ENCODE measurements at places on chromosomes 3 and 15. TPM values are rescaled to one million over a fixed set of nuclear protein-coding genes. Genes with fewer than 3 reads are reported as not detected.
A peak's percentile ranks its signal among the peaks of the same experiment; 100 is the strongest.

Gene RAB27A
- total RNA-seq: 7.8 TPM

Gene ZBED2
- 3.8 TPM for total RNA-seq

Gene ADGRG7
- not detected for total RNA-seq

Gene COPS2
- 49.2 TPM for total RNA-seq

Gene ACTC1
- 0.56 TPM for total RNA-seq

DNA sequence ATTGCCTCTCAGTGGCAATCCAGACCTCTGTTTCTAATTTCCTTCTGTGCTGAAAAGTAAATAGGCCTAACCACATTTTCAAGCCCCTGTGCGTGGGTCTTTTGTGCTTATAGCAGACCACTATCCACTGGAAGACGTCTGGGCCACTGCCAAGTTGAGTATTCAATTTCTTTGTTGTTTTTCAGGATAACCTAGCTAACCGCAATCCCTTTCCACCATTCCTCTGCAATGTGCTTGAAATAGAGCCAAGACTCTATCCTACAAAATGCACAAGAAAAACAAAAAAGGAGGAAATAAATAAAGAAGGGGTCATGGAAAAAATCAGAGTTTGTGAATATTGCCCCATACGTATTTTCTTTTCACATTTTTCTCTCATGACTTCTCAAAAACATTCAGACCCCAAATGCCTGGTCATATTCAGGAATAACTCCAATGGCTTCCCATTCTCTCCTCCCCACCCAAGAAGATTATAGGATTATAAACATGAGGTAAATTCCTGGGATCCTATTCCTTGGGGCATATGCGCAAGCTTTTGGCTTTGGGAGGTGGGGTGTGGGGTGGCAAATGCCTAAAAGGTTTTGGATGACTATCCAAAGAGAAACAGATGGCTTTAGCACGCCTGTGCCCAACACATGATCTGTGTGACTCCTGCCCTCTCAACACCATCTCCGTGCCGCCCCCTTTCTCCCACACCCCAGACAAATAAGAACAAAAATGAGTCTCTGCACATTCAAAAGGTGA is 217.9 kb upstream of the THBS1 start:
- no peak for DNase-seq
- no peak overlapping the region for H3K27ac ChIP-seq
- peaks cover 16% of the 10 kb centered on the region for H3K4me1 ChIP-seq
- no peaks in the 10 kb centered on the region for H3K27me3 ChIP-seq

DNA sequence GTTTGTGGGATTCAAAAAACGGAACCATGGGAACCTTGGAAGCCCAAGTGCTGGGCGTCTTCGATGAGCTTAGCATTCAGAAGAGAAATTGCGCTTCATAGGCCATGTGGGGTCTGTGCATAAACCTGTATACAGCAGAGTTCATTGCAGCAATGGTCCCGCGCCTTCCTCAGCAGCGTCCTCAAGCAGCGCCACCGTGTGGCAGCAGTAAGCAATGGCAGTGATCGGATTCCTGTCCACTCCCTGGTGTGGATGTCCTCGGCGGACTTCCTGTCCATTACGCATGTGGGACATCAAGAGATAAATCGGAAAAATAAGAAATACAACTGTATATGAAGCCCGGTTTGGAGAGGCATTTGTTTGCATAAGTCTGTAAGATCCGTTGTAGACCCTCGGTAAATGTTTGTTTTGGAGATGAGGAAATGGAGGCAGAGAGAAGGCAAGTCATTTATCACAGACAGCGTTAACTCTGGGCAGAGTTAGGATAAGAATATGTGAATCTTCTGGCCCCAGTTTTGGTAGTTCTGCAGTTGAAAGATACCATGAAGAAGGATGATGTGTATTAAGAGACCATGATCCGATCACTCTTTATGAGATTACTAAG is 57.7 kb downstream of the CNTN4 start:
- no peak overlapping the region for H3K4me3 ChIP-seq
- H3K27ac ChIP-seq: no peak overlapping the region
- DNase-seq: no peak

GRCh38 chr3:26291840-26292239 is 330.7 kb upstream of the LRRC3B start:
- H3K36me3 ChIP-seq: no peaks in the 10 kb centered on the region
- no peak overlapping the region for H3K4me3 ChIP-seq
- no peaks in the 10 kb centered on the region for H3K27me3 ChIP-seq
- no peak for DNase-seq

DNA sequence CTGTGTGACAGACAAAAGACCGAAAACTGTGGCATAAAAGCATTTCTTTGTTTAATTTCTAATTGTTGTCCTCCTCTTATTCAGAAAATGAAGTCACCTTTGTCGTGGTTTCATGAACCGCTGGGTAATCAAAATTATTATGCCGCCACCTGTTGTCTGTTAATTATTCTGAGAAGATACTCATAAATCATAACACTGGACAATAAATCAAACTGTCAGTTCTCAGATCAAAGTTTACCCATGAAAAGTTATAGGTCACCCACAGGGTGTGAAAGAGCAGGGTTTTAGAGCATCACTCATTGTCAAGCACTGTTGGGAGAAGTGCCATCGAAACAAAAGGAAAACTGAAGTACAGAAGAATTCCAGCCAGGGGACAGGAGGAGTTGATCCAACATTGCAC is 474.3 kb downstream of the NR2F2 start:
- H3K27ac ChIP-seq: no peak overlapping the region
- no peaks in the 10 kb centered on the region for H3K36me3 ChIP-seq
- no peaks in the 10 kb centered on the region for H3K4me1 ChIP-seq

- H3K27ac ChIP-seq: no peak overlapping the region
- H3K4me1 ChIP-seq: peaks cover 23% of the 10 kb centered on the region
- no peak overlapping the region for H3K4me3 ChIP-seq
- H3K36me3 ChIP-seq: no peaks in the 10 kb centered on the region
These were observed 52.5 kb downstream of the CPN2 start for GRCh38 chr3:194298331-194299227.

DNA sequence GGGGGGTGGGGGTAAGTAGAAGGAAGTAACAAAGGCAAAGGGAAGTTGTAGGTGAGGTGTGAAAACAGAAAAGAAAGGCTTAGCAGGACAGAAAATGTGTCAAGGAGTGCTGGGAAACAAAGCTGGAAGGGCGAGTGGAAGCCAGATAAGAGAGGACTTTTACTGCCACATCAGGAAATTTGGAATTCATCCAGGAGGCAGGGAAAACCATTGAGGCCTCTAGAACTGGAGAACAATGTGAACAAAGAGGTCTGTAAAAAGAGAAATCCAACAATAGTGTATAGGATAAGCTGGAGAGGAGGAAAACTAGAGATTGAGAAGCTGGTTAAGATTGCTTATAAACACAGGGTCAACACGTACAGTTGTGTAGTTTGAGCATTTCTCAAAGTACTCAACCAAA is 116.6 kb downstream of the NTRK3 start:
- no peaks in the 10 kb centered on the region for H3K27me3 ChIP-seq
- H3K4me1 ChIP-seq: no peaks in the 10 kb centered on the region
- DNase-seq: no peak
- no peak overlapping the region for H3K27ac ChIP-seq
- H3K36me3 ChIP-seq: no peaks in the 10 kb centered on the region

- DNase-seq: no peak
- no peaks in the 10 kb centered on the region for H3K4me1 ChIP-seq
- no peaks in the 10 kb centered on the region for H3K36me3 ChIP-seq
- H3K27ac ChIP-seq: no peak overlapping the region
- no peak overlapping the region for H3K4me3 ChIP-seq
These were observed 80.9 kb upstream of the ARHGEF26 start for GRCh38 chr3:154040283-154040682.

- H3K4me3 ChIP-seq: no peak overlapping the region
- H3K36me3 ChIP-seq: no peaks in the 10 kb centered on the region
- no peak for DNase-seq
- H3K27me3 ChIP-seq: no peaks in the 10 kb centered on the region
These were observed 412.5 kb upstream of the RARB start for GRCh38 chr3:25015599-25015998.

DNA sequence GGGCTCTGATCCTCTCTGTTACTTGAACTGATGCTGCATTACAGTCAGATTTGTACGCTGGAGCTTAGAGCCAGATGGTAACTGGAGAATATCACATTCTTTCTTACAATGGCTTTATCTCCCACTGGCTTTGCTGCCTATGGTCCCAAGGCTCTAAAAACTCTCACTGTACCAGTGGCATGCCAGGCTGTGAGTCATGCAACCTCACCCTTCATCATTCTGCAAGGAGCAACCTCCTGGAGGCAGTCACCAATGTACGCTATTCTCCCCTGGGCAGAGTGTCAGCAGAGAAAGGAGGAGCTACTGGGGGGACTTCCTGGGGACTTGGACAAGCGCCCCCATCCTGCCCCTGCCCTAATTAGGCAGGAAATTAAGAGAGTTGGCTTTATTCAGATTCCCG is 97.9 kb upstream of the EIF1B start:
- H3K36me3 ChIP-seq: no peaks in the 10 kb centered on the region
- no peak for DNase-seq
- no peak overlapping the region for H3K27ac ChIP-seq
- no peaks in the 10 kb centered on the region for H3K4me1 ChIP-seq

DNA sequence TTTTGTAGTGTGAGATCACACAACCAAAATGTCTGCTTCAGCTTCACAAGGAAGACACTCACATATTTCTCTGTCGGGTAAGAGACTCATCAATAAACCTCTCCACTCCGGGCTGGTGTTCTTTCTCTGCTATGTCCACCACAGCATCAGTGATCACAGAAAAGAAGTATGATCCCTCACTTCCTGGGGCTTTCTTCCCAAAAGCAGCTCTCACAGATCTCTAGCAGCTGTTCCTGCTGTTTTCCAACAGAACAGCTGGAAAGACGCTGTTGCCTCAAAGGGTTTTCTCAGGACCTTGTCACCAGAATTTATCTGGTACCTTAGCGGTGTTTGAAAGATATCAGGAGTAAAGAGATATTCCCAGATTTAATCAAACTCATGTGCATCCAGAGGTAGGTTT is 46.4 kb downstream of the GATM start:
- H3K27me3 ChIP-seq: no peaks in the 10 kb centered on the region
- no peaks in the 10 kb centered on the region for H3K4me1 ChIP-seq
- DNase-seq: no peak
- no peak overlapping the region for H3K4me3 ChIP-seq
- H3K27ac ChIP-seq: no peak overlapping the region

- H3K27me3 ChIP-seq: no peaks in the 10 kb centered on the region
- no peak for DNase-seq
- no peaks in the 10 kb centered on the region for H3K36me3 ChIP-seq
These were observed 73.0 kb downstream of the LIPC start for GRCh38 chr15:58504674-58505234.

DNA sequence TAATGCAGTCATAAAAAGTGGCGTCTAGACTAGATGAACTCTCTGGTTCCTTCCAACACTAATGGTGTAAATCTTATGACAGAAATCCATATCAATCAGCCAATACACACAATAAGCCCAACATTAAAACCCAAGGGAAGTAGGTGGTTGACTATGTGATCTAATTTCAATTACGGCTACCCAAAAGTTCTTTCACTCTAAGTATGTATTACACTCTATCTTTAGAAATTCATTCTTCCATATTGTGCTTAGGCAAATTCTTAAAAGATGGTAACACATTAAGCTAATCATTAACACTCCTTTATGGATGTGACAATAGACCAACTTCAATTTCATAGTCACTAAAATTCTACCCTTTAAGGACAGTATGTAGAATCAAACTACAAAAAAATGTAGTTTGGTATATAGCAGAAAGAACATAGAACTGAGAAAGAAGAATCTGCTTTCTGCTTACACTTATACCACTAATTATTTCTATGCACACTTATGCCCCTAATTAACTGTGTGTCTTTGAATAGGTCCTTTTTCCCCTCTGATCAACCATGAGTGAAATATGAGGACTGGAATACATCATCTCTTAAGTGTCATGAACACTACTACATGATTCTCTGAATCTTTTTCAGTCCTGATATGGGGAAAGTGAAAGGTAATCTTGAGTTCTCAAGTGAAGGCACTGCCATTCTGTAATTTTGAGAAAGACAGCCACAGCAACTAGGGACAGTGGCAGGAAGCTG is 557.6 kb downstream of the IGSF11 start:
- H3K4me1 ChIP-seq: no peaks in the 10 kb centered on the region
- H3K27ac ChIP-seq: no peak overlapping the region
- no peak overlapping the region for H3K4me3 ChIP-seq
- H3K27me3 ChIP-seq: no peaks in the 10 kb centered on the region
- H3K36me3 ChIP-seq: no peaks in the 10 kb centered on the region

GRCh38 chr3:108486338-108486737 is 24.1 kb downstream of the MYH15 start:
- peaks cover 7% of the 10 kb centered on the region for H3K4me1 ChIP-seq
- DNase-seq: no peak
- no peaks in the 10 kb centered on the region for H3K36me3 ChIP-seq
- no peaks in the 10 kb centered on the region for H3K27me3 ChIP-seq
- H3K4me3 ChIP-seq: no peak overlapping the region

- no peaks in the 10 kb centered on the region for H3K36me3 ChIP-seq
- no peaks in the 10 kb centered on the region for H3K27me3 ChIP-seq
- H3K27ac ChIP-seq: no peak overlapping the region
These were observed 159.8 kb upstream of the TSC22D2 start for GRCh38 chr3:150248116-150248887.

GRCh38 chr15:90227816-90228772 is 5.6 kb downstream of the CIB1 start:
- H3K4me3 ChIP-seq: no peak overlapping the region
- DNase-seq: no peak
- no peaks in the 10 kb centered on the region for H3K27me3 ChIP-seq
- H3K27ac ChIP-seq: no peak overlapping the region
- peaks cover 78% of the 10 kb centered on the region for H3K36me3 ChIP-seq

GRCh38 chr3:175193815-175194518 is 334.8 kb downstream of the NAALADL2 start:
- H3K27ac ChIP-seq: no peak overlapping the region
- no peak for DNase-seq
- H3K4me1 ChIP-seq: no peaks in the 10 kb centered on the region
- H3K4me3 ChIP-seq: no peak overlapping the region
- no peaks in the 10 kb centered on the region for H3K36me3 ChIP-seq
- no peaks in the 10 kb centered on the region for H3K27me3 ChIP-seq

DNA sequence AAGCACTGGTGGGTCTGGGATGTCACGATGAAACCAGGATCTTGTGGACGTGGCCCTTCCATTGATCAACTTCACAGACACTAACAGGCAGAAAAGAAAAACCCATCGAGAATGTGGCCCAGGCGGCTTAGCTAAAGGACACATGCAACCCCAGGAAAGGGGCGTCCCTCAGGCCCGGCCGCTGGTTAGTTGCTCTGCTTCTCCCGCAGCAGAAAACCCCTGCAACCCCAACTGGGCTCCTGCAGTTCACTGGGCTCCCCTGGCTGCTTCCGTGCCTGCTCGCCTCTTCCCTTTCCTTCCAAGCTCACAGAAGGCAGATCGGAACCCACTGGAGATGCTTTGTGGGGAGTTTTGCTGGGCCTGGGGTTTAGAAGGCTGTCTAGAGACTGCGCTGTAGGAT is 1.1 kb downstream of the GASK1A start:
- peak overlapping the region; percentile 27 for H3K27ac ChIP-seq
- H3K4me1 ChIP-seq: peaks cover 23% of the 10 kb centered on the region
- H3K36me3 ChIP-seq: no peaks in the 10 kb centered on the region
- H3K4me3 ChIP-seq: peak overlapping the region; percentile 56
- DNase-seq: no peak
